Stimulated activated CD8-positive, alpha-beta memory T cell treated with anti-CD3 and anti-CD28 coated beads, Interleukin-7, amount 100 ng/mL, for 1 hour (primary cell): ENCODE measurements at places on chromosomes 4 and X.

DNA sequence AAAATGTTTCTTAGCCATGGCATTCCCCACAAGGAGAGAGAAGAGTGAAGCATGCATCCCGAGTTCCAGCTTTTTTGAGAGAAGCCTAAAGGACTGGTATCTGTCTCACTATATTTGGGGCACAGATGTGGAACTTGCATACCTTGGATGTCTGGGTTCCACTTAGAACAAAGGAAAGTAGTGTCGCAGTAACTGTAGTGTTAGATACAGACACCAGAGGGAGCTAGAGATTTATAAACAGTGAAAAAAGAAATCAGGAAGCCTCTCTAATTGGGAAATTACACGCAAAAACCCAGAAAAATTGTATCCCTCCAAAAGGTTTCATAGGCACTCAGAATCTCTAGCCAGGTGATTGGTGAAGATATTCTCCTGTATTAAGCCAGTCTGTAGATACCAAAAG lies 34.4 kb downstream of the AGTR2 start:
- DNase-seq: no peak

DNA sequence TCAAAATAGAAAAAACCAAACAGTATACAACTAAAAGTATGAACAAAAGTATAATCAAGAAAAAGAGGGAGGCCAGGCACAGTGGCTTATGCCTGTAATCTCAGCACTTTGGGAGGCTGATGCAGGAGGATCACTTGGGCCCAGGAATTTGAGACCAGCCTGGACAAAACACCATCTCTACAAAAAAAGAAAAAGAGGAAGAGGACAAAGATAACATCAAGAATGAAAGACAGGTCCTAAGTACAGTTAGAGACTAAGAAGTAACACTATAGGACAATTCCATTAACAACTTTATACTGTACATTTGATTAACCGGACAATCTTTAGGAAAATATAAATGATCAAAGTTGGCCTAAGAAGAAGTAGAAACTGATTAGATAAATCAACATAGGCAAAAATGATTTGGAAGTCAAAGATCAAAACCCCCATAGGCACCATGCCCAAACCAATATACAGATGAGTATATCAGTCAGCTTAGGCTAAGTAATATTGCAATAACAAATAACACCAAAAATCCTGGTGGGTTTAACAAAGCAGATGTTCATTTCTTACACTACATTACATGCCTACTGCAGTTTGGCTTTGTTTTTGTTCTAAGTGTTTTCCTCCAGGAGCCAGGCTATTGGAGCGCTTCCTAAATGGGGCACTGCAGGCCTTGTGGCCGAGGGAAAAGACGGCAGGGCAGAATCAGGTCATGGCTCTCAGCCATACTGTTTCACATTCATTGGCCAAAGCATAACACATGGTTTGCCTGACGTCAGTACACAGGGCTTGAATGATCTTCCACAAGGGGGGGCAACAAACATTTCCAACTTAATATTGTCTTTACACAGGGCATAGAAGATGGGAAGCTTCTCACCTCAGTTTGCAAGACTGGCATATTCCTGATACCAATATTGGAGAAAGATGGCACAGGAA lies 42.2 kb upstream of the HGFAC start:
- no peak for DNase-seq

DNA sequence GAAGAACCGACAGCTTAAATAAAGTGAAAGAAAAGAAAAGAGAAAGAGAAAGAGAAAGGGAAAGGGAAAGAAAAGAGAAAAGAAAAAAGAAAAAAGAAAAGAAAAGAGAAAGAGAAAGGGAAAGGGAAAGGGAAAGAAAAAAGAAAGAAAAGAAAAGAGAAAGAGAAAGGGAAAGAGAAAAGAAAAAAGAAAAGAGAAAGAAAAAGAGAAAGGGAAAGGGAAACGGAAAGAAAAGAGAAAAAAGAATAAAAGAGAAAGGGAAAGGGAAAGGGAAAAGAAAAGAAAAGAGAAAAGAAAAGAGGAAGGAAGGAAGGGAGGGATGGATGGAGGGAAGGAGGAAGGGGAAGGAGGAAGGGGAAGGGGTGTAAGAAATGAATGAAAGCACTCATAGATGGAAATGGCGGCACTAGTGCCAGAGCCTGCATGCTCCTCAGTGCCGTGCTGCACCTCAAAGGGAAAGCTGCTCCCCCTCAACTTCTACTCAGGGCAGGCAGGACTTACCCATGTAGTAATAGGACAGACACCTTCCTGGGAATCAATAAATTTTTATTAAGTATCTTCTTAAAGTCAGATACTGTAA lies 70.7 kb downstream of the AFAP1 start:
- DNase-seq: no peak

DNA sequence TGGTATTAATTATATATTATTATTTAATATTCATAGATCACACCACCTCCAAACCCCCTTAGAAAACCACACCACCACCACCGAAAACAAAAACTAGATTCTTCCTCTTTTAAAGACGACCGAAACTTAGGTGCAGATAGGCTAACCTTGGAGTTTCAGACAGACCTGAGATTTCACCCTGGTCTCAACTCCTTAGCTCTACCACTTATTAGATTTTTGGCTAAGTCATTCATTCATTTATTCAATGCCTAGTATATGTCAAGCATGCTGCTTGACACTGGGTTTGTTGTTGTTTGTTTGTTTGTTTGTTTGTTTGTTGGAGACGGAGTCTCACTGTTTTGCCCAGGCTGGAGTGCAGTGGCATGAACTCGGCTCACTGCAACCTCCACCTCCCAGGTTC lies 9.5 kb upstream of the BMP2K start:
- no peak for DNase-seq

DNA sequence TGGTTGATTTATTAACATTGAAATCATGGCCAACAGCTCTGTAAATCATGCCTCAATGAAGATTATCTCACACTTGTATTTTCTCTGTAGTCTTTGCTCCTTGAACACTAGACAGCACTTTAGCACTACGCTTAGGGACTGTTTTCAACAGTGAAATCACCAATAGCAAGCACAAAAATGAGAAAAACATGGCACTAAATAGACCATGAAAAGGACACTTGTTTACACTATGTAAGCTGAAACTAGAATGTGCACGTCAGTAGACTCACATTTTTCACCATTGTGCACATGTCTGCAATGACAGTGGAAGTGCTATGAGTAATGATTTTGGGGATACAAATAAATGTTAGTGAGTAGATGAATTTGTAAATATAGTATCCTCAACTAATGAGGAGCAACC lies 3.1 kb downstream of the BMP2K start:
- no peak for DNase-seq

GRCh38 chr4:131347816-131348215 lies 1801.3 kb upstream of the PCDH10 start:
- no peak for DNase-seq

GRCh38 chr4:55819634-55820033 lies at the start of gene EXOC1L:
Gene EXOC1L, plus strand, starts transcription at chr4:55819790. Its CDS starts 237 bp downstream, at chr4:55820027.
- DNase-seq: no peak

DNA sequence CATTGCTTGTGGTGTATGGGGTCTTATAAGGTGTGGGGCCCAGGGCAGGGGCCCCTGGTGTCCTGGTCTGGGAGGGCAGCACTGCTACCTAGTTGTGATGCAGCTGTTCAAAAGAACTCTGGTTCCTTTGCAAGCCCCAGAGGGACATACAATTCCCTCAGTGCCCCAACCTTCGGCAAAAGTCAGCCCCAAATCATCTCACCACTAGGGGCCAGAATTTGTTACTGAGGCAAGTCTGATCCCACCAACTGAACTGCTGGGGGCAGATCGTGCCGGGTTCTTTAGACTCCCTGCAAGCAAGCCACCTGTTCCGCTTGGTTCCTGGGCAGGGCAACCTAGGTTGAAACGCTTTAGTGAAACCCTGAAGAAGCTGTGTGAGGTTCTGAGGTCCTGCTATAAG lies 180.1 kb upstream of the S100G start:
- no peak for DNase-seq

- DNase-seq: no peak
These were observed 58.7 kb upstream of the KDR start for GRCh38 chr4:55183926-55184599.

- no peak for DNase-seq
These were observed 243.2 kb upstream of the POF1B start for GRCh38 chrX:85622635-85623034.

DNA sequence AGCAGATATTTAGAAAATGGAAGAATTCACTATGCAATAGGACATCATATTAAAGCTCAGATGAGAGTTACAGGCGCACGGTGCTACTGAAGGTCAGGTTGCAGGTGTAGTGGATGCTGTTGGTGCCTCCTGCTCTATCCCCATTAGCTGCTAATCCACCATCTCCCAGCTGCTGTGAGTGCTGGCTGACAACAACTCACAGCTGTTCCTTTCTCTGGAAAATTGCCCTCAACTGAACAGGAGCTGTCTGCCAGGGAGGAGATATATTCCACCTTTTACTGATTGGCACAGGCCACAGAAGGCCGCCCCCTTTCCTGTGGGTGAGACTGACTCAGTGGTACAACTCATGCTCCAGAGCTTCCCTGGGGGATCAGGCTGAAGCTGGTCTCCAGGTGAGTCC lies 48.7 kb downstream of the UCHL1 start:
- no peak for DNase-seq

GRCh38 chr4:37430718-37431416 lies 186.3 kb downstream of the NWD2 start:
- DNase-seq: no peak

DNA sequence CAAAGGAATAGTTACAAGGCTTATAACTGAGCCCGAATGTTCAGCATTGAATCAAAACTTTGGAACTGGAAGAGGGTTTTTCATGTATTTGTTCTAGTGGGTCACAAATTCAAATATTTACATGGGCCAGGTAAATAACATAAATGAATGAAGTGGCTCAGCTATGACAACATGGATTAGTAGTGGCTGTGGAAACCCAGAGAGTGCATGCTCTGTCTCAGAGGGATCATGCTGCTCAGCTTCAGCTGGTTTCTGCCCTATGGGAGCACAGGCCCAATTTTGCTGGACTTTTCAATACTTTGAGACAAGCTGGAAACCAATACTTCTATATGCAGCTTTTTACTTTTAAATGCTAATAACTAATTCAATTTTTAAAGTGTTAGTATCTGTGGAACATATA lies 394.0 kb upstream of the TEX13C start:
- DNase-seq: no peak

- no peak for DNase-seq
These were observed 50.9 kb downstream of the TSC22D3 start for GRCh38 chrX:107724653-107725052.

DNA sequence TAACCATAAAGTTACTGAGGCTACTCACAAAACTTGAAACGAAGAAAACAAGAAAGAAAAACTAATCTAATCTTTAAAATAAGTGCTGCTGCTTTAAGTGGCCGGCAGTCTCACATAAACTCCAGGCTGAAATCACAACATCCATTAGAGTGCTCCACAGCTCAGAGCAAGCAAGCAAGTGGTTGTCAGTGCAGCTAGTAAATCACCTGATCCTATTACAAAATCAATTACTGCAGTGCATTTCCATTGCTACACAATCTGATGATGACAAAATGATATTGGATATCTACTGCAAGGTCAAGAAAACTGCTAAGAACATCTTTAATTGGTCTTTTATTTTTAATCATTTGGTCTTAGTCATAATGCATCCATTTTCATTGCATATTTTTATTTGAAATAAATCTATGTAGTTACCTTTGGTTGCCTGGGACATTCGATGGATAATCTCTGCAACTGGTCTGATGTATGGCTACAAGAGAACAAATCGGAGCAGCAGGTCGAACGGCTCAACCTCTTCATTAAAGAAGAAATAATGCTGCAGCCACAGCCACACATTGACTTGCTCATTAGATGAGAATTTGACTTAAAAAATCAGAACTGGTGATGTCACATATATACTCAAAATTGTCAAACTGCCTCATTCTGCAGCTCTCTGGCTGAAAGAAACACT lies 87.7 kb downstream of the FBXW7 start:
- no peak for DNase-seq

DNA sequence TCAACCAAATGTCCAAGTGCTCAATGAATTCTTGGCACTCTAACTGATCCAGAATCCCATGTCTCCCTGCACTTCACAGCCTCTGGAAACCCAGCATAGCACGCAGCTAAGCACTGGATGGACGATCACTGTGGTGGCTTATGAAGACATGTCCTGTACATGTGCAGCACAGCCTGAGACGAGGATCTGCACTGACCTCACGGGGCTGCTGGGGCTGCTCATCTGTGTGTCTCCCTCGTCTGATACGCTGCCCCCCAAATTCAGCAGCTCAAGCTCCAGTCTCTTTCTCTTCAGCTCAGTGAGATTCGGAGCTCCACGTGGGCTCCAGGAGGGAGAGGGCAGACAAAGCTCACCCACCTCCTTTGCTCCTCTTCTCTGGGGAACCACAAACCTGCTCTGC lies 126.9 kb downstream of the CPZ start:
- DNase-seq: no peak

GRCh38 chrX:48465336-48465933 lies 4.6 kb downstream of the SLC38A5 start:
- no peak for DNase-seq

GRCh38 chr4:55854129-55854528 lies 681 bp downstream of the EXOC1 start:
- DNase-seq: no peak

DNA sequence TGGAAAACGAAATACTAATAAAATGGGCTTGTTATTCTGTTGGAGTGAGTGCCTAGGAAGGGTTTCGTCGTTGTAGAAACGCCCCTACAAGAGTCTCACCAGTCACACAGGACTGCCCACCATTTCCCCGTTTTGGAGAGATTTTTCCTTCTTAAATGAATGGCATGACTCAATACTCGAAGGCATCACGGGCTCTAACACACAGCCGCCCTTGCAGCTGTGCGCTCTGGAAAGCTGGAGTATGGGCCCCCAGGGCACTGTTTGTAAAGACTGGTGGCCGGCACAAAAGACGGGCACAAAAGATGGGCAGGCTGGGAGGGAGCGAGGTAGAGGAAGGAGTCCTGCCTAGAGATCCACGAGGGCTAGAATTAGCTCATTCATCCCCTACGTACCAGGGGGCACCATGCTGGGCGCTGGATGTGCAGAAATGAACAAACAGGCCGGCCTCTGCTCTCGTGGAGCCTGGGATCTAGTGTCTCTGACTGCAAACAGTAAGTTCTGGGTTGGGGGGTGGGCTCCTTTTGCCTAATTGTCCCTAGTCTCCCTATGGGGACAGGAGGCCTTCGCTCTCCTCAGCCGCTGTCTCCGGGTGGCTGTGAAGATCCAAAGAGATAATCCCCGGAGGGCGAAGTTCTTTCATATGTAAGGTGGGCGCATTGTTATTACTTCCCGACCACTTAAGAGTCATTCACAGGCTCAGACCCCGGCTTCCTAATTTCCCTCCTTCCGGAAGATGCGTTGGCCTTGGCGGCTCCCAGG lies 1.0 kb upstream of the SFRP2 start:
- DNase-seq: no peak
